NB4 (cell line): ENCODE measurements at places on chromosomes 2 and 18.

DNA sequence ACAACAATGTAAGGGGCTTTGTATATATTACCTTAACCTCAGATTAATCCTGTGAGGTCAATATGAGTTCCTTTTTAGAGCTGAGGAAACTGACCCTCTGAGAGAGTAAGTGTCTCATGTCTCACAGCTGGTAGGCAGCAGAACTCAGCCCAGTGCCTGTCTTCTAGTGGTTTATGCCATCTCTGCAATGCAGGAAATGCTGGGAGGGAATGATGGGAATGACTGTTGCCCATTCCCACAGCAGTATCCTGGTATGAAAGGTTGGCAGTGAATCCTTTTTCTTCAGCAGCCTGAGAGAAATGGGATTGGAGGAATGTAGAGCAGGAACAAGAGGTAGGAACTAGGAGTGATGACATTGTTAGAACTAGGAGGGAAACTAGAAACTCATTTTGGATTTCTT, 6.0 kb downstream of the MRPL30 start:
- DNase-seq: no peak

- DNase-seq: no peak
Measured at GRCh38 chr18:74918276-74918790, 290.6 kb downstream of the PTGR3 start.

- DNase-seq: peak; percentile 76
Measured at GRCh38 chr2:241772063-241772499, 4.5 kb upstream of the GAL3ST2 start.

DNA sequence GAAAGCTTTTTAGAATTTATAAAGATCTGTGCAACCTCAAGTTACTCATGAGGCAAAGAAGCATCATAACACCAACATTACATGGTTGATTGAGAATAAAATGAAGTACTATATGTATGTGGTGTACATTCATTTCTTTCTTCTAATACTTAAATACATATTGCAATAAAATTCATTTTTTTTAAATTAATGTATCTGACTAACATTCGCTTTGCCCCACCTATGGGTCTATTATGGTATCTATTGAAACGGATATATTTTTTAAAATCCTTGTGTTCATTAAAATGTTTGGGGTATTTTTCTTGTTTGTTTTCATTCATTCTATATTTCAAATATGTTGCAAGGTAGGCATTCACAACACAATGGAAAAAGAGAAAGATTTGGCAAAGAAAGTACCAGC, 237.5 kb downstream of the DSEL start:
- no peak for DNase-seq

- no peak for DNase-seq
Measured at GRCh38 chr2:197191940-197192322, 118.6 kb downstream of the ANKRD44 start.

DNA sequence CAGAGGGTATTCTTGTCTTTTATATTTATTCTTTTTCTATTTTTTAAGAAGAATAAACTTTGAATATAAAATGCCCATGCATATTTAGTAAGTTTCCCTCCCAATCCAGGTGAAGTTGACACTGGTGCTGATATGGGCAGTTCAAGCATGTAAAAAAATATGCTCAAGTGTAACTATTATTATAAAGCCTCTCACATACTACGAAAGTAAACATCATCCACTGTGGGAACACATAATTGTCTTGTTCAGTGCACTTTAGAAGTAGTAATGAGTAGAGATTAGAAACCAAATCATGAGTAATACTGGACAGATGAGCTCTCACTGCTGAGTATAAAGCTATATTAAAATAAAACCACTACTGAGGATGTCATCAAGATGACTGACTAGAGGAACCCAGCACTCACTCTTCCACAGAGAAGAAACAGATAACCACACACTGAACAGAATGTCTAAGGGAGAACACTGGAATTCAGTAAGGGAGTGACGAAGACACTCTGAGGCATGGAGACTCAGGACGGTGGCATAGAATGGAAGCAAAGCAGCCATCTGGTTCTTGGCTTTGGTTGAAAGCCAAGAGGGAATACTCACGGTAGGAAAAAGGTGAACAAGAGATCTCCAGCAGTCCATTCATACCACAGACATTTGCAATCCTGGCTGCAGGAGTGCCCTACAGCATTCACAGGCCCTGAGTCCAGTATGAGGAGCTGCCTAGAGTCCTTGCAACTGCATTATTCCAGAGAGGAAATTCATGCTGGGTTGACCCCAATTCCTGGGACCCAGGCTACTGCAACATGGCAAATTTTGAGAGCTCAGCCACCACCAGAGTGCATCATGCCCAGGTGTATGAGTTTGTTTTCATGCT, 9.5 kb upstream of the FAM110C start:
- DNase-seq: no peak

- no peak for DNase-seq
Measured at GRCh38 chr2:9831670-9832069, 11.6 kb upstream of the TAF1B start.

GRCh38 chr2:157441072-157441454, 2.8 kb downstream of the CYTIP start:
- no peak for DNase-seq

DNA sequence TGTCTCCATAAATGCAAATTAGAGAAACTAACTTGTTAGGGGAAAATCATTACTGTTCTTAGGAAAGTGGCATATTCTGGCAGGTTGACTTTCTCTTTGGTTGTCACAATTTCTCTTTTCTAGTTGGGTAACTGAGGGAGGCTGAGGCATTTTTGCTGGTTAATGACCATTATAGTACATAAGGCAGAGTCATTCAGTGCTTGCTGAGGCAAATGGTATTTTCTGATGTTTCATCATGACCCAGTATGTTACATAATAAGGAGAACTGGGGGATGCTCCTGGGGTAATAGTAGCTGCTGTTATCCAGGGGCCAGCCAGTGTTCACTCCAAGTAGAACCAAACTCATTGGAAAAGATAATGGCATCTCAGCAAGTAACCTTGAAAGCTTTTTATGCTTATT, 62.3 kb downstream of the ITGA6 start:
- peak; percentile 43 for DNase-seq

- peak; percentile 84 for DNase-seq
Measured at GRCh38 chr2:96960153-96960961, 26.0 kb downstream of the FAM178B start.

GRCh38 chr2:50987616-50988313, 44.2 kb downstream of the NRXN1 start:
- no peak for DNase-seq

GRCh38 chr2:177547772-177548171, 155.2 kb downstream of the AGPS start:
- no peak for DNase-seq

DNA sequence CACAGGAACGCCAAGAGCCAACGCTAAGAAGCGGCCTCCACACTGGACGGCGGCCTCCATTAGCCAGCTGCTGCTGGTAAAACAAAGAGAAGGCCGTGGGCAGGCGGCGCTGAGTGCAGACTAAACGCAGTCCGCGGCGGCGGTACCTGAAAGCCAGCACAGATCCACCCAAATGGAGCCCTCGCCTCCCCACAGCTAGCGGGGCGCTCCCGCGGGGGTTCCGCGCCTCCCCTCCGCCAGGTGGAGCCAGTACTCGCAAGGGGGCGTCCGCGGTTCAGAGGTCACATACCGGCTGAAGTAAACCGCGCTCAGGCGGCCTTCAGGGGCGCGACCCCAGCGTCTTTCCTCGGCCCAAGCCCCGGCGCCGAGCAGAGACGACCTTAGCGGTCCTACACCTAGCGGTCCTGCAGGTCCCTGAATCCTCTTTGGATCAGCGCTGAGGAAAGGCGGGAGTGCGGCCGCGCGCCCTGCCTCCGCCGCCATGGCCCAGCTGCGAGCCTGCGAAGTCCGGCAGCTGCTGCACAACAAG, 293.1 kb upstream of the ERBB4 start:
- DNase-seq: no peak

DNA sequence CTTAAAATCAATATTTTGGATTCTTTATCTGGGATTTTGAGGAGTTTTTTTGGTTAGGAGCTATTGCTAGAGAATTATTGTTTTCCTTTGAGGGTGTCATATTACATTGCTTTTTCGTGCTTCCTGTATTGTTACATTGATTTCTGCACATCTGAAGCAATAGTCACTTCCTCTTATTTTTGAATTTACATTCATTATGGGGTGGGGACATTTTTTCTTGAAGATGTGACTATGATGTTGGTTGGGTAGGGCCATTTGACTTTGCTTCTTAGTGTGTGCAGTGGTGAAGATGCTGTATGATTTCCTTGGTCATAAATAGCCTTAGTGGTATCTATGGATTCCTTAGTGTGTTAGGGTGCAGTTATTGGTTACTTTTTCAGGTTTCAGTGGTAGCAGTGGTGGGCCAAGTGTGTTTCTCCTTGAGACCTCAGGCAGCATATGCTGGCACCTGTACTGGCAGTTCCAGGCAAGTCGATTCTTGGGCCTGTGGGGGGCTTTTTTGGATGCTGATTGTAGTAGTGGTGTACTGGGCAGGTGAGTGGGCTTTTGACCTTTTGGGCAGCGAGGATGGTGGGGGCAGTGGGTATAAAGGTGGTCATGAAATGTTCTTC, 61.8 kb downstream of the ARHGAP25 start:
- DNase-seq: peak; percentile 82

DNA sequence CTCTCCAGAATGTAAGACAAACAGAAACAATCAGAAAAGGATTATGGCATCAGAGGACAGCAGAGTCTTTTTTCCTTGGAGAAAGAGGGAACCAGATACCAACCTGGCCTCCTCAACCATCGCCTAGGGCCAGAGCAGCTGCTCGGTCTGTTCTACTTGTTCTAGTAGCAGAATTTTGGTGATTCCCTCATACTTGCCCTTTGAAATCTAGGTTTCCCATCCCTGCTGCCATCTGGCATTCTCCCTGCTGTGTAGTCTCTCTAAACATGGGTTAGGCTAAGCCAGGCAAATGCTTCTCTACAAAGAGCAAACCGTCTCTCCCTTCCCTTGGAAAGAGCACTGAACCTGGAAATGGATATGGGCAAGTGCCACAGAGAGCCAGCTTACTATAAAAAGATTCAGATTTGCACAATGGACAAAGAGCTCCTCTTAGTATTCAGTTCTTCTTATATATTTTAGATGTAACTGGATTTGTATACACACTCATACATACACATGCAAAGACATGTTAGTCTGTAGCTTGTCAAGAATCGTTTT, 208.6 kb upstream of the ST6GAL2 start:
- no peak for DNase-seq

DNA sequence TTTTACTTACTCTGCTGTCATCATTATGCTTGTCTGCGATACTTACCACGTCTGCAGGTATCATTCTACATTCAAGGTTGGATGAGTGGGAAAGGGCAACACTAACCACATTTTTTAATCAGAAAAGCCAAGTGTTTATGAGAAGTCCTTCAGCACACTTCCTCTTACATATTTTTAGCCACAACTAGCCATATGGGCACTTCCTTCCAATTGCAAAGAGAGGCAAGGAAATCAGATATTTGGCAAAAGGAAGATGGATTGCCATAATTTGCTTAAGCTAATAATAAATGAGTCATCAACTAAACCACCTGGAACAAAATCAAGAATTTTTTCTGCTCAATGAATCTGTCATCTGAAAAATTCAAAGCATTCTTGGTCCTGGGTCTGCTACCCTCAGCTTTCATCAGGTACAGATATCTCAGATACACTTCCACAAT, 16.7 kb upstream of the MRO start:
- peak; percentile 46 for DNase-seq

DNA sequence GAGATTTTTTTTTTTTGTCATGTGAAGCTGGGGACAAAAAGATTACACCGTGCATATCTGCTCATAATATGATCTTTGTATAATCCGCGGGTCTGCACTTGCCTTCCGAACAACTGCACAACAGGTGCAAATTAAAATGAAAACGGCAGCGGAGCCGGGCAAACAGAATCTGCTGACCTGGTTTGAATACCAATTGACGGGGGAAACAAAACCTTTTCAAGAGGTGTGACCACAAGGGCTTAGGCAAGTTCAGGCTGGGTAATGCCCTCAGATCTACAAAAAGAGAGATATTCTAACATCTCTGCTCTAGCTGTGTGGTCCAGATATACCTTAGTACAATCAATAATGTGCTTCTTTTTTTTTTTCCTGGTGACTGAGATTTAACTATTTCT, 88.5 kb downstream of the ZEB2 start:
- no peak for DNase-seq

DNA sequence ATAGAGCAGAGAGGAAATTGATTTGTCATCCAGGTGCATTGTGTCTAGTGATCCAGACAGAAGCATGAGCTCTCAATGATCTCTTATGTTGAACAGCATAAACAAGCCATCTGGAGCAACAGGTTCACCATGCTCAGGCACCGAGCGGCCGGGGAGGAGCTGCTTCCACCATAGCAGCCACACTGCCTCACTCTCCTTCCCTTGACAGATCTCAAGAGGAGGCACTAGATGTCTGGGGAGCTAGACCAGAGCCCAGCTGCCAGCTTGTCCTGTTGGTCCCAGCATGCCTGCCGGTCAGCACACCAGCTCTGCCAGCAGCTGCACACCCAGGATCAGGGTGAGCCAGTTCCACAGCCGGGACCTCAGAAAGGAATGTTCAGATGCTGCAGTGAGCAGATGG, 17.5 kb upstream of the LONRF2 start:
- no peak for DNase-seq
